Activated naive CD4-positive, alpha-beta T cell (primary cell): ENCODE measurements at places on chromosomes 7 and 10.

DNA sequence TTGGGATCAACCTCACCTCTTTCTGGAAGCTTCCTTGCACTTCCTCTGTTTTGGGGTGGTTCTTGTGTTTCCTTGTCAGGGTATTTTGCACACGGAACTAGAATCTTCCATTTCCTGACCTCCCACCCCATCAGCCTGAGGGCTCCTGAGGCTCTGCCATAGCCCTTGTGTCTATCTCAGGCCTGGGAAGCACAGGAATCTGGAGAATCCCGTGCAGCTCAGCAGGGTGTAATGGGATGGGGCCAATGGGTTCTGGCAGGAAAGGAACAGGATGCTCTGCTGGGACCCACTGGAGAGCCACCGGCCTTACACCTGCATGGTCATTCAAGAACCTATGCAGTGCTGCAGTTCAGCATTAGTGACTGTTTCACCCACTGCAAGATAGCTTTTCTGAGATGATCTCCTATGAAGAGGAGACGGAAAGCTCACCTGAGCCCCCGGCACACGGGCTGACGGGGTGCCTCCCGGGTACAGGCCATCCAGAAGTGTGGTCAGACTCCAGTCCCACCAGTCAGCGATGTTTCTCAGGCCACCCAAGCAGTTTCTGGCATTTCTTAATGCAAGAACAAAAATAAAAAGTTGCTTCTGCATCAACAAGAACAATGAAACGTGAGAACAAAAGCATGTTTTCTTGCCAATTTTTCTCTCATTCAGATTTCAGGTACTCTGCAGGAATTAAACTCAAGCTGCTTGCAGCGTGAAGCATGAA is 133.2 kb downstream of the PKD1L1 start:
- no peak for DNase-seq

- DNase-seq: no peak
Measured at GRCh38 chr10:28981007-28981406, 303.7 kb downstream of the BAMBI start.

DNA sequence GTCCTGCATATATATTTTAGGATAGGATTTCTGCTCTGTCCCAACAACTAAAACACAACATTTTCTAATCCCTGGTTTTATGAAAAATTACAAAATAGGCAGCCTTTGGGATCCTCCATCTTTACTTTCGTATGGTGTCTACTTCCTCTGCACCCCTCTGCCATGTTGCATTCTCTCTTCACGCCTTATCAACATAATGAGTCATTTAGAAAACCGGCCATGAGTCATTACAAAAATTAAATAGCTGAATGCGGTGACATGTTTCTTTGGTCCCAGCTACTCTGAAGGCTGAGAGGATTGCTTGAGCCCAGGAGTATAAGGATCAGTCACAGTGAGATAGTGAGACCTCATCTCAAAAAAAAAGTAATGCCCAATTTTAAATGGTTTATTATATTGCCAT is 148.1 kb upstream of the CELF2 start:
- DNase-seq: no peak

DNA sequence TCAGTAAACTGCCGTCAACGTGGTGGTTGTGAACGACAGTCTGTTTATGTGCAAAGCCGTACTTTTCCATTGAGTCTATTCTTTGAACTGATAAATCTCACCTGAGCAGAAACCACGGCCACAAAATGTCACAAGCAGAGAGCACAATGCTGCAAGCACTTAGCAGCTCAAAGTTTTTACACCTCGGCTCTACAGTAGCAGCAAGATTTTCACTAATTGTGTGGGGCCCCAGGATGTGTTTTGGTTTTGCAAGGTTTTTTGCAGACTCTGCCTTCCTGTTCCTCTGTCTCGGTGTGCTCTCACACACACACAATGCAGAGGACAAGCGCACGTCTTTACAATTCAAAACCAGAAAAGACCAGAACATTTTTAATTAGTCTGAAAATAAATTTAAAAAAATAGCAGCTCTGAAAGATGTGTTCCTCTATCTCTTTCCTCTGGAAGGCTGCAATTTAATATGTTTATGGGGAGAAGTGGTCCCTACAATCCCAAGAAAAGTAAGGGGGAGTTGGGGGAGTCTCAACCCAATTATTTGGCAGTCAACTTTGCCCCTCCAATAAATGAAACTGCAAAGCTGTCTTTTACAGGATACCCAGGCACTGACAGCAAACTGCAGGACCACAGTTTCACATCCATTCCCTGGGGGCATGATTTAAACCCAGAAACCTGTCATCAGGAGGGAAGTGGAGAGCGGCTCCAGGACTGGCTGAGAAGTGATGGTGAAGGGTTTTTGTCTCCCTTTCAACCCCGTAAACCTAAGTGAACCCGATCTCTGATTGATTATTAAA is 73.8 kb upstream of the SFMBT2 start:
- no peak for DNase-seq

- no peak for DNase-seq
Measured at GRCh38 chr10:16195894-16196293, 240.9 kb upstream of the PTER start.

DNA sequence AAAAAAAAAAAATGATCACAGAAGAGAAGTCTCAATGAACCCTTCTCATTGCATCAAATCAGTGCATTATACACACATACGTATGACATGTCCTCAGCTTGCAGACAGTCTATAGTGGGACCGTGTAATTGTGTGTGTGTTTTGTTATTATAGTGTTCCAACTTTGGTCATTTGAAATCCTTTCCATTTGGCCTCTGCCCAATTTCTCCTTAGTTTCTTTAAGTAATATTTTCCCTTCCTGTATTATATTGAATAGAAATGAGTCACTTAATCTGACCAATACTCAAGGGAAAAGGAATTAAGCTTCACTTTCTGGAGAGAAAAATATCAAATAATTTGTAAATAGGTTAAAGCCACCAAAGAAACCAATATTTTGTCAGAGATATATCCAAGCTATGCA is 415.5 kb upstream of the SORCS1 start:
- DNase-seq: no peak

DNA sequence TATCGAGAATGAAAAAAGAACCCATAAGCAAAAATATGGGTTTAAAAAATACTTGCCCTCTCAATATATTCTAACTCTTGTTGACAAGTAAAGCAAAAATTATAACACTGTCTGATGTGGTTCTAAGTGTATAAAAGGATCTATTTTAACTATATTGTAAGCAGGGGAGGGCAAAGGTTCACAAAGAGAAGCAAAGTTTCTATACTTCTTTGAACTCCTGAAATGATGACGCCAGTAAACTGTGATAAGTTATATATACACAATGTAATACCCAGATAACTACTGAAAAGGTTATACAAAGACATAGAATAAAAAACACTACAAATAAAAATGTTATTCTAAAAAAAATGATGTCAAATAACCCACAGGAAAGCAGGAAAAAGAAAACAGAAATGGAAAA is 37.1 kb downstream of the PDLIM1 start:
- DNase-seq: no peak

- no peak for DNase-seq
Measured at GRCh38 chr10:85604884-85605283, 761.7 kb downstream of the GRID1 start.

DNA sequence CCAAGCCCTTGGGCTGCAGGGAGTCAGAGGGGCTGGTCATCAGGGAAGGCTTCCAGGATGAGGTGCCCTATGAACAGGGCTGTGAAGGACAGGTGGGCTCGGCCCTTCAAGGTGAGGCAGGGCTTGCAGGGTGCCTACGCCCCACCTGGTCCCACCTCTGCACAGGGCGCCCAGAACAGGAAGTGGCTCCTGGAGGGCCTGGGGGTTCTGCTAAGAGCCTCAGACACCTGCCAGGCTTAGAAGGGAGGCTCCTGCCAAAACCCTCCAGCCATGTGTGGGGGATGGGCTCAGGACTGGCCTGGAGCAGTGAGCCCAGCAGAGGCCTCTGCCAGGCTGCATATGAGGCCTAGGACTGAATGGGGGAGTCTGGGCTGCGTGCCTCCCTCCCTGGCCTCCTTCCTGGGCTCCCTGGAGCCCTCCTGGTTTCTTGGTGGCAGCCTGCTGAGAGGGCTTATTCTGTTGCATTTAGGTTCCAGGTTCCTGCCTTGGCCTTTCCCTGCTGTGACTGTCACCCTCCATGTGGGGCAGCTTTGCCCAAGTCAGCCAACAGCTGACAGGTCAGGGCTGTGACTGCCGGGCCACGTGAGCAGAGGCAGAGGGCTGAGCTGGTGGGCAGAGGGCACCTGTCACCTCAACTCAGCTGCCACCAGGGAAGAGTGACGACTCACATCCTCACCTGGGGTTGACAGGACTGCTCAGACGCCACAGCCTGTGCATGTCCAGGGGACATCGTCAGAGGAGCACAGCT is 45.2 kb upstream of the MSMB start:
- DNase-seq: peak; percentile 26

DNA sequence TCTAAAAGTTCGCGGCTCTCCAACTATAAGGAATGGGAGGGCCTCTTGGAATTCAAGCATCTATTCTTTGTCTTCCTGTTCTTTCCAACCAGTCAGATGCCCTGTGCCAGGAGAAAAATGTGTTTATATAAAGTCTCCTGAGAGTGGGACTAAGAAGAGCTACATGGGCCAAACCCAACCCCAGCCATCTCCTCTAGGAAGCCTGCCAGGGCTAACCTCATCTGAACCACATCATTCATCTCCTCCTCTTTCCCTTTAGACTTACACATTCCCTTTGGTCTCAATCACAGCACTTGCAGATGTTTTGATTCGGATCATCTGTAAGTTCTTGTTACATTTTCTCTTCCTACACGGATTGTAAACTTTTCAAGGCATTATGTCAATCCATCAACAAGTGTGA is 62.6 kb downstream of the DOCK4 start:
- no peak for DNase-seq

DNA sequence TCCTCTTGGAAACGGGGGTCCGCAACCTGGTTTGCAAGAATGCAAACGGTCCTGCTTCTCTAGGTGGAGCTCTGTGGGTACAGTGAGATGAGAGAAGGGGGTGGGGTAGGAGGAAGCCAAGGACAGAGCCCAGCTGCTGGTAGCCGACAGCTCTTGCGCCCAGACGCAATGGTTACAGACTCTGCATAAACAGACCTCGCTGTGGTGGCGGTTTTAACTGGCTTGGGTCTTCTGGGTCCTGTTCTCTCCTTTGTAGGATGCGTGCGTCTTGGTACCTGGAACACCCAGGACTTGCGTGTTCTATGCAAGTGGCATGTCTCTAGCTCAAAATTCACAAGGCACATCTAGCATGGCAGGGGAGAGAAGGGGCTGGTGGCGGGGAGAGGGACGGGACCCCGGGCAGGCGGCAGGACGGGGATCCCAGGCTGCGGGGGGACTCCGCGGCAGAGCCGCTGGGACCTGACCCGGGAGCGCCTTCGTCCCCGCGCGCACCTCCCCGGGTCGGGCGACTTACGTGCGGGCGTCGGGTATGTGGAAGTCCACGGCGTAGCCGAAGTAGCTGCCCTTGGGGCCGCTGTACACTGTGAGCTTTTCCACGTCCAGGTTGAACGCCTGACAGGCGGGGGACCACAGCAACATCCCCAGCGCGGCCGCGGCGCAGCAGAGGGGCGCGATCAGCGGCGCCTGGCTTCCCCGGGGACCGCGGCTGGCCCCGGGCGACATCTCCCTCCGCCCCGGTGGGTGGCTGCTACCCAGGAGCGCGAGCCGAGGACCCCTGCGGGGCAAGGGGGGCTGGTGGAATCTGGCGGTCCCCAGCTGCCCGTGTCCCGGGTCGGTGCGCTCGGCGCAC is 448 bp downstream of the ITGA8 start:
- no peak for DNase-seq
